Effector CD4-positive, alpha-beta T cell (primary cell): ENCODE measurements at places on chromosomes 2 and 18.

GRCh38 chr2:38432820-38433606 is 55.9 kb upstream of the ATL2 start:
- no peak for DNase-seq

- no peak for DNase-seq
Measured at GRCh38 chr2:133802409-133803039, 234.3 kb upstream of the NCKAP5 start.

- no peak for DNase-seq
Measured at GRCh38 chr2:9002637-9003365, 683 bp downstream of the MBOAT2 start.

GRCh38 chr2:33219850-33220275 is 256.6 kb upstream of the RASGRP3 start:
- no peak for DNase-seq

DNA sequence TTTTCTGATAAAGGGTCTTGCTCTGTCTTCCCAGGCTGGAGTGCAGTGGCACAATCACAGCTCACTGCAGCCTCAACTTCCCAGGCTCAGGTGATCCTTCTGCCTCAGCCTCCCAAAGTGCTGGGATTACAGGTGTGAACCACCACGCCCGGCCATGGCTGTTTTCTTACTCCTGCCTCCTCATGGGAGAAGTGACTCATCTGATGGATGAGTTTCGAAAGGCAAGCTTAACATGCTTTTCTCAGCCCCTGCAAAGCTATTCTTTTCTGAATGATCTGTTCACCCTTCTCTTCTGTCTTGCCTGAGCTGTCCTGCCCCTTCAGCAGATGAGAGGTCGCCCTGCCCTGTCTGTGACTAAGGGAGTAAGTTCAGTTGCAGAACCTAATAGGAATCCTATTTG is 929 bp upstream of the CREG2 start:
- DNase-seq = no peak

DNA sequence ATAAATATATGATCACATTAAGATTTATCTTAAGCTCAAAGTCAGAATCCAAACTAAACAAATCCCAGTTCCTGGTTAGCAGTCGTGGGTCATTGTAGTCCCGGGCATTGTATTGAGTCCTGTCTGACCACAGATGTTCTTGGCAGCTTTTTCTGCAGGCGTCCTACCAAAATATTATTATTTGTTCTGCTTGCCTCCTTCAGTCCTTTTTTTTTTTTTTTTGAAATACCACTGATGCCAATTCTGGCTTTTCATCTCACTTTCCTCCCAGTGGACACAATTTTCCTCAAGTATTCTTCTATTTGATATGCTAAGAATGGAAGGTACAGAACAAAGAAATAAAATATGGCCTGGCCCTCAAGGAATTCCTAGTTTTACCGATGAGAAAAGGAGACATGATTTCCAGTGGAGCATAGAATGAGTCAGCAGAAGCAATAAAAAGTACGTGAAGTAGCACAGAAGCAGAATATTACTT is 151.6 kb downstream of the CSRNP3 start:
- DNase-seq = no peak

GRCh38 chr2:238947920-238948710 is 100.2 kb downstream of the TWIST2 start:
- DNase-seq = no peak

- DNase-seq = no peak
Measured at GRCh38 chr2:227772197-227772661, 26.5 kb downstream of the SCYGR8 start.

GRCh38 chr2:62719757-62720156 is 14.2 kb downstream of the EHBP1 start:
- no peak for DNase-seq

GRCh38 chr2:2171624-2172023 is 159.5 kb downstream of the MYT1L start:
- no peak for DNase-seq

- DNase-seq = no peak
Measured at GRCh38 chr2:22992441-22992840, 392.5 kb upstream of the KLHL29 start.

- DNase-seq = no peak
Measured at GRCh38 chr2:3432067-3432466, 52.6 kb downstream of the TRAPPC12 start.

DNA sequence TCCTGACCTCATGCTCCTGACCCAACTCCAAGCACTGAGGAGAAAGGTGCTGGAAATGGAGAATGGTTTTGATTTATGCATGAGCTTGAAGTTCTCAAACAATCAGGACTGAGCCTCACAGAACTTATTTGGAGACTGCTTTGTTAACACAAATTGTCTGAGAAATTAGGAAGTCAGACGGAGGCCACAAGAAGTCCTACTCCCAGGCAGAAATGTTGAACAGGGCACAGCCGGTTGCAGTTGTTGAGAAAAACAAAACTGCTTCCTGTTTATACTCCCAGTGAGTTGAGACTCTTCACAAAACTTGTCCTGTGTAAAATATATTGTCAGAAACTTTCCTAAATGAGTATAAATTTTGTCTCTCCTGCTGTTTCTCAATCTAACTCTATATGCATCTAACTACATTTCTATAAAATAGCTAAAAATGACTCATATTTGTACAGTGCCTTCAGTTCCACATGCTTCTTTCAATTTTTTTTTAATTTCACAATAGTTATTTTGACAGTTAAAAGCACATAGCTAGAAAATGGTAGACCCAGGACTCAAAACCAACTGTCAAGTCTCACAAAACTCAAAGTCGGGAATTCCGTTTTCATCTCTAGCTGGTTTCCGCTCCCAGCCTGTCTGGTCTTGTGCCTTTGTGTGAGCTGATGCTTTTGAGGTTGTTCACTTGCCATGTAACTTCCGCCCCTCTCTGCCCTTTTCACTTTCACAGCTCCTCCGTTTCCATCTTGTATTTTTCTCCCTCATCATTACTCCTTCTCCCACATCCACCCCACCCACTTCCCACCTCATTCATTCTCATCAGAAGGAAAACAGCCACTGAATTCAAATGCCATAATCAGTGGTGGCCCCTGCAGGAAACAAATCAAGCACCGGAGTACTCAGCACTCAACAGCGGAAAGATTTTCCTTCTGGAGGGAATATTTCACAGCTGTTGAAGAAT is 215.0 kb downstream of the SUCLG1 start:
- DNase-seq = no peak

GRCh38 chr2:199329466-199329865 is 128.3 kb downstream of the SATB2 start:
- DNase-seq = no peak

- DNase-seq = no peak
Measured at GRCh38 chr2:219111375-219112061, 49.1 kb downstream of the NHEJ1 start.

DNA sequence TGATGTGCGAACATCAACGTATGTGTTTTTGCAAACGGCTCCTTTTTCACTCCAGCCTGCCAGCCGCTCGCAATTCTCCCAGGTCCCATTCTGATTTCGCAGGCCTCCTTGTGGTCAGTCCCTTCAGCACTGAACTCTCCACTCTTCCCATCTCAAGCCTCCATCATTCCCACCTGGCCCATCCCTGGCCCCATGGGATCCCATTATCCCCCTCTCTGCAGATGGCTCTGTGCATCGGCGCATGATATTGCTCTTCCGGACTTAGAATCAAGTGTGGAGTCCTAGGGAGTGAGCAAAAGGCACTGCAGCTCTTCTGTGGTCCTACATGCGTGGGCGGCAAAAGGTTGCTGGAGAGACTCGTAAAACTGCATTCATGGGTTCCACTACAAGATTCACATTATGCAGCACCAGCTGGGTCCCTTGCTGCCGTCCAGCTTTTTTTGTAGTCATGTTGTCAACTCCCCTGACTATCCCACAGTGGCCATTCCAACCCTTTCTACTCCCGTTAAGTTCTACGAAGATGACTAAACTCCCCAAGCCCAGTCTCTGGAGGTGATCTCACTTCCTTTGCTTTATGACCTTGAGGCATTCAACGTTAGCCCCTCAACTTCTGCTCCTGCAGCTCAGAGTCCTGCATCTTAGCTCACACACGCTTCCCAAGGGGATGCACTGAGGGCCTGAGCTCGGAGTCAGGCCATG is 125.3 kb upstream of the NRP2 start:
- DNase-seq = no peak

GRCh38 chr2:157375384-157375783 is 49.8 kb upstream of the ERMN start:
- DNase-seq = no peak

GRCh38 chr2:62398356-62398755 is 107.6 kb downstream of the TMEM17 start:
- no peak for DNase-seq

- no peak for DNase-seq
Measured at GRCh38 chr18:76466410-76466991, 28.5 kb downstream of the ZNF516 start.

DNA sequence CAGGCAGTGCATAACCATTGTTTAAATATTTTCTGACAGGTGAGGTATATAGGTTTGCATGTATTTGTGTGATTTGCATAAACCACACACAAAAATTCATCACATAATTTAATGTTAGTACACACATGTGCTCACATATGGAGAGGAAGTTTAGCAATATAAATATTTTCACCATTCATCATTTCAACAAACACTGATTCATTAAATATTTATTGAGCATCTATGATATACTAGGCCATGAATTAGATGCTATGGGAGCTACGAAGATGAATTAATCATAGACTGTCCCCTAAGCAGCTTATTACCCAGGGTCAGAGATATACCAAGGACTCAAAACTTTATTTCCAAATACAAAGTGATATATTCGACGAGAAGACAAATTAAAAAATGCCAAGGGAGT is 311.6 kb upstream of the PIK3C3 start:
- DNase-seq = no peak

DNA sequence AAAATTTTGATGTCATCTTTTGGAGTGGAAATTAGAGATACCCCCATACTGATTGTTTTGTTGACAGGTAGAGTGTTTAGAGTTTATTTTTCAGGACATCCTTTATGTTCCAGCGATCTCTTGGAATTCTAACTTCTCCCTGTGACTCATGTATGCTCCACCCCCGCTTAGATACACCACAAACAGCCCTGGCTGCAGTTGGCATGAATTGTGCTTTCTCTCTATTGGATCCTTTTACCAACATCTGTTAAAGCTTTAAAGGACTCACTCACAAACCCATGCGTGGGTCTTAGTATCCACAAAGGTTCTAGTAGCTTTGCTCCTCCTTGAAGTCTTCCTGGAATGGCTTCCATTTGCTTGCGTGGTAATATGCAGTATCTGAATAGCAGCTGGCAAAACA is 409.5 kb upstream of the POU3F3 start:
- no peak for DNase-seq

- DNase-seq = no peak
Measured at GRCh38 chr2:191863988-191864387, 17.1 kb upstream of the CAVIN2 start.

- no peak for DNase-seq
Measured at GRCh38 chr2:180763263-180763989, 217.0 kb upstream of the UBE2E3 start.

GRCh38 chr2:126999106-126999756 is 100.5 kb downstream of the TEX51 start:
- DNase-seq = no peak

DNA sequence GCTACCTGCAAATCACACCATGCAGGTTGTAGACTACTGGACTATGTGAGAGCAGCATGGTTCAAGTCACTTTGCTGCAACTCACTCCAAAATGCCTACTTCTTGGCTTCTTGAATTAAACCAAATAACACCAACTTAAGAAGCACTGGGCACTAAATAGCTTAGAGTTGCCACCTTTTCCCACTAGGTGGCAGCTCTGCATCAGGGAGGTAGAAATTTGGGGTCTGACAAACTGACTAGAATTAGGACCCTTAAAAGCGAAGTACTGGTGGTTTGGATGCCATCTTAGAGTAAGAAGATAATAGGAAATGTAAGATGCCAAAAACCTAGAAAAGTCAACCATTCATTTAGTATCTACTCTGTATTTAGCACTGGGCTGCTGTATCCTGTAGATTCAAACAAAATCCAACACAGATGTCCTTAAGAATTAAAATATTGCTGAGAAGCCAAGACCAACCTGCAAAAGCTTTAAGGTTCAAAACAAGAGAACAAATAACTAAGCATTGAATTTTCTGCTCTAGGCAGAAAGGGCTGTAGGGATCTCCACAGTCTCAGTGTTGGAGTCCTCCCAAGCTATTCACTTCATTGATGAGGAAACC is 65.5 kb downstream of the CCBE1 start:
- no peak for DNase-seq

GRCh38 chr2:135742325-135742757 is 686 bp downstream of the UBXN4 start:
- DNase-seq = peak; percentile 26

DNA sequence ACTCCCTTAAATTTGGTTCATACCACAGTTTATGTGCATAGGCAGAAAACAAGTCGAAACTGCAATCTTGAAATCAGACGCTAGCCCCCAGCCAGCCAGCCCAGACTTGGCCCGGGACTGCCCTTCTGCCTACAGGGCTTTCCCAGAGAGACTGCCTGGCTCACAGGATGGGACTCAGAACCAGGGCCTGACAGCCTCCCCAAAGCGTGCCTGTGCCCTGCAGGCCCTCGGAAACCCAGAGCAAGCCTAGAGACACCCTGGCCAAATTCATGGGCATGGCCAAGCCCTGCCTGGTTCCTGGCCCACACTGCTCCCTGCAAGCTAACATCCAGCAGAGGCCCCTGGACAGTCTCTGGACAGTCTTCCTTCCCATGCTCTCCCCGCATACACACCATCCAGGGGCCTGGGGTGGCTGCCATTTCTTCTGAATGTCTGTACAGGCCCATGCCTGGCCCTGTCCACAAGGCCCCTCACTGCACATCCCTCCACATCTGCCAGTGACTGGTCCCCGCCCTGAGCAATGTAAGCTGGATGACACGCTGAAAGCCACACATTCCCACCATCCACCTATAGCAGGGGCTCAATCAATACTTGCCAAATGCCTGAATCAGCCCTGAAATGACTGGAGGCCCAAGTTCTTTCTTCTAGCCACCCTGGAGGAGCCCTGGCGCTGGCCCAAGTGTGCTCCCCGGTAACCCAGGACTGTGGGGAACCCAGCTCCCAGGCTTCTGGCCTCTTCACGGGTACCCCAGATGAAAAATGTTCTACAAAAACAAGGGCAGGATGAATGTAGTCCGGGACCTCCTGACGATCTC is 73.1 kb downstream of the HDAC4 start:
- DNase-seq = no peak
